ENCODE measurements at places on chromosomes 2 and 18. TPM values are rescaled to one million over a fixed set of nuclear protein-coding genes. Genes with fewer than 3 reads are reported as not detected.

GRCh38 chr2:154324601-154325000 is 373.9 kb upstream of the KCNJ3 start:
- no peaks in the 10 kb centered on the region for H3K36me3 ChIP-seq
- no peak overlapping the region for H3K4me3 ChIP-seq
- DNase-seq = no peak
- H3K27me3 ChIP-seq = no peaks in the 10 kb centered on the region
- H3K4me1 ChIP-seq = no peaks in the 10 kb centered on the region

GRCh38 chr2:178845566-178846457 is 38.6 kb upstream of the TTN start:
- no peaks in the 10 kb centered on the region for H3K27me3 ChIP-seq
- H3K4me3 ChIP-seq = no peak overlapping the region
- peaks cover 11% of the 10 kb centered on the region for H3K36me3 ChIP-seq
- H3K4me1 ChIP-seq = peaks cover 8% of the 10 kb centered on the region

Gene TEKT4
- total RNA-seq = not detected

Gene PTPRN
- total RNA-seq = 6.3 TPM

DNA sequence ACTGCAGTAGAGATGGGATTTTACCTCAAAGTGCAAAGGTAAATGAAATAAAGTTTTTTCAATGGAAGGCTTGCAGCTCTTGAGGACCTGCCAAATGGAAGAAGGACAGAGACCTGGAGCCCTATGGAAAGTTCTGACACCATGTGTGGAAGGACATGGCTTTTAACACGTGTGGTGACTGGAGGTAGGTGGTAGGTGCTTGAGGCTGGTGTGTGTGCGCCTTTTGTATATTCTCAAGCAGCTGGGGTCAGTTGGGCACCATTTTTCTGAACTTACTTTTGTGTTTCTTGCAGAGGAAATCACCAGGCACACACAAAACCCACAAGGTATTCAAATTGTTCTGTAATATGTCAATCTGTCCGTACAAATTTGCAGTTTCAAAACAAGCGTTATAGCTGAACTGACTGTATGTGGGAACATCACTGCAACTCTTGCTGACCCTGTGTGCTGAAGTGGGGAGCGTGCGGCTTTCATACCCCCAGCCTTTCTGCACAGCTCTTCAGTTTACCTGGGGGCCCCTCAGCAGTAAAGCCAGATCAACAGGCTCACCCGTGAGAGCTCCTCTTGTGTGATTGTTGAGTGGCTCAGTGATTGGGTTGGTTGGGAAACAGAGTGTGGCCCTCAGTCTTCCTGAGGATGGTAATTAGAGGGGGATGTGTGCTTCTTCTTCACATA is 363 bp downstream of the GREB1 start:
- no peak overlapping the region for H3K27ac ChIP-seq
- H3K27me3 ChIP-seq = no peaks in the 10 kb centered on the region
- H3K4me1 ChIP-seq = peaks cover under 1% of the 10 kb centered on the region
- no peak for DNase-seq
- H3K36me3 ChIP-seq = no peaks in the 10 kb centered on the region

Gene AQP12B
- not detected for total RNA-seq

Gene TMEM200C
- total RNA-seq = 5.6 TPM

Gene ALKAL2
- 0.48 TPM for total RNA-seq

DNA sequence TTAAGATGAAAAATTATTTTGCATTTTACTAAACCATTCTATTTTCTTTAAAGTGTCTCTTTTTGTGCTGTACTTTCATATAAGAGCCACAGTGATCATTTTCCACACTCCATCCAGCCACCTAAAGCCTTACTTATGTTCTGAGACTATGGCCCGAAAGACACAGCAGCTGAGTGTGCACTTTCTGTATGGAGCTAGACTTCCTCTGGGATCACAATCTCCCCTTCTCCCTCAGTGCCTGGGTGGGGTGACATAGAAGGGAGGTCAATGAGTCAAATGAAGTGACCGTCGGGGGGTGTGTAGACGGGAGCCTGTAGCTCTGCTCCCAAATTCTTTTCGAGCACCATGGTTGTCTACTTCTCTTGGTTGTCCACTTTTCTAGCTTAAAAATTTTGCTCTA is 97.8 kb upstream of the ARL4C start:
- H3K36me3 ChIP-seq = peaks cover 2% of the 10 kb centered on the region
- H3K27me3 ChIP-seq = no peaks in the 10 kb centered on the region
- no peak overlapping the region for H3K27ac ChIP-seq
- peaks cover 12% of the 10 kb centered on the region for H3K4me1 ChIP-seq

- H3K27me3 ChIP-seq = no peaks in the 10 kb centered on the region
- no peaks in the 10 kb centered on the region for H3K36me3 ChIP-seq
- no peak overlapping the region for H3K4me3 ChIP-seq
- H3K27ac ChIP-seq = no peak overlapping the region
- H3K4me1 ChIP-seq = no peaks in the 10 kb centered on the region
Observed at GRCh38 chr2:236503100-236503499, 66.5 kb upstream of the ACKR3 start.

DNA sequence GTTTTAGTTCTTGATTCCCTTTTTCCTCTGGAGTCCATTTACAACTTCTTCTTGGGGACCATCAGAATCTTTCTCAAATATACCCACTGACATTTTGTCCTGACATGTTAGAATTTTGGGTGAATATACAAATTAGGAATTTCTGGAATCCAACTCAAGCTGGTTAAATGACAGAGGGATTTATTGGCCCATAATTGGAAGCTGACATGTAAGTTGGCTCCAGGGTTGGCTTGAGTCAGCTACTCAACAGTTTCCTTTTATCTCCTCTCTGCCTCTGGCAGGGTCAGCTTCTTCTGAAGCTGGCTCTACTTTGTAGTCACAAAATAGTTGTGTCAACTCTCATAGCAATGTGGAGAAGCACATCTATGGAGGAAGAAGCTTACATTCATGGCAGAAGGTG is 36.6 kb upstream of the PPP1R1C start:
- no peaks in the 10 kb centered on the region for H3K36me3 ChIP-seq
- H3K4me1 ChIP-seq = no peaks in the 10 kb centered on the region
- H3K27me3 ChIP-seq = no peaks in the 10 kb centered on the region

DNA sequence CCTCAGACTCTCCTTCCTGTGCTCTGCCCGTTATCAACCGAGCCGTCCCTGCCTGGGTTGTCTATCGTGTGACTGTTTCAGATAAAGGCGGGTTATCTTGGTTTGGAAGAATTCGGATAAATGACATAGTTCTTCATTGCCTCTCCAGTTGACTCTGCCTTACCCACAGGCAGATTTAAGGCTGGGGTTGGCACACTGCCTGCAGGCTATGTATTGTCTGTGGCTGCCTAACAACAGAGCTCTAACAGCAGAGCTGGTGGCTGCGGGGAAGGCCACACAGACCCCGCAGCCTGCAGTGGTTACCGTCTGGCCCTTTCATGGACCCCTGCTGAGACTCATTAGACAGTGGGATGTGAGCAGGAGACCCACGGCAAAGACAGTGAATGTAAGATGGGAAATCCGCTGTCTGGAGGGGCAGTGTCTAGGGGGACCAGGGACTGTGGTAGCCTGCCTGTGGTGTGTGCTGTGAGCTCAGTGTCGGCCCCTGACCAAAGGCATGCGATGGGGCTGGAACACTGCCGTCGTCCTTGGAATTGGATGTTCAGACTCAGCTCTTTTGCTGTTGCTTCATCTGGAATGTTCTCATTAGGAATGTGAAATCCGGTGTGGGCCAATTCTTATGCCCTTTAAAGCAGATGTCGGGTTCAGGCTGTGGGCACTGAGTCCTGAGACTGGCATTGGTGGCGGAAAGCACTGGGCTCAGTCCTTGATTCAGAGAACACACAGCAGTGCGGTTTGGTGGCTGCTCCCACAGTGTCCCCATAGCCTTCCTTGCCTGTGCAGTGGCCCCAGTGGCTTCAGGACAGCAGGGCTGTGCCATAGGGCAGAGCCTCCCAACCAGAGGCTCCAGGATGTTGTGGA is 44.5 kb downstream of the SH3RF3 start:
- no peak overlapping the region for H3K4me3 ChIP-seq
- peaks cover 2% of the 10 kb centered on the region for H3K36me3 ChIP-seq
- no peak overlapping the region for H3K27ac ChIP-seq
- H3K4me1 ChIP-seq = no peaks in the 10 kb centered on the region

- peak overlapping the region; percentile 90 for H3K4me3 ChIP-seq
- H3K36me3 ChIP-seq = peaks cover 12% of the 10 kb centered on the region
- no peak overlapping the region for H3K27ac ChIP-seq
- peaks cover 17% of the 10 kb centered on the region for H3K4me1 ChIP-seq
Observed at GRCh38 chr18:12885500-12885899, 1.5 kb upstream of the PTPN2 start.

Gene LYPD6
- 3.0 TPM for total RNA-seq

Gene GAL3ST2
- 0.37 TPM for total RNA-seq

DNA sequence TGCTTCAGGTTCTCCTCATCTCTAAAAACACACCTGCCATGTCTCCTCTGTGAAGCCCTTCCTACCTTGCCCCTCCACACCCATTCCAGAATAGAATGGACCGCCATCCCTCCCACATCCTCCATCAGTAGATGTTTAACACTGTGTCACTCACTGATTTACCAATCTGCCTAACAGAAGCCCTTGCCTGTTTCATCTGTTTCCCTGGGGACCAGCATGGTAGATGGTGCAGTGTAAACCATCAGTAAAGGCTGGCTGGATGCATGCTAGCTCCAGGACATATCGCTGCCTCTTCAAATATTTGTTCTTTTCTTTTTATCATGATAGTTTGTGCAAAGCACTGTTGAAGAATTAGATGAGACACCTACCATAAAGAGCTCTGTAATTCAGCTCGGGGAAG is 271.4 kb downstream of the PIEZO2 start:
- no peak overlapping the region for H3K4me3 ChIP-seq
- H3K27me3 ChIP-seq = no peaks in the 10 kb centered on the region
- no peak overlapping the region for H3K27ac ChIP-seq
- H3K4me1 ChIP-seq = no peaks in the 10 kb centered on the region
- DNase-seq = no peak
- H3K36me3 ChIP-seq = no peaks in the 10 kb centered on the region

Gene CRYGD
- not detected for total RNA-seq

DNA sequence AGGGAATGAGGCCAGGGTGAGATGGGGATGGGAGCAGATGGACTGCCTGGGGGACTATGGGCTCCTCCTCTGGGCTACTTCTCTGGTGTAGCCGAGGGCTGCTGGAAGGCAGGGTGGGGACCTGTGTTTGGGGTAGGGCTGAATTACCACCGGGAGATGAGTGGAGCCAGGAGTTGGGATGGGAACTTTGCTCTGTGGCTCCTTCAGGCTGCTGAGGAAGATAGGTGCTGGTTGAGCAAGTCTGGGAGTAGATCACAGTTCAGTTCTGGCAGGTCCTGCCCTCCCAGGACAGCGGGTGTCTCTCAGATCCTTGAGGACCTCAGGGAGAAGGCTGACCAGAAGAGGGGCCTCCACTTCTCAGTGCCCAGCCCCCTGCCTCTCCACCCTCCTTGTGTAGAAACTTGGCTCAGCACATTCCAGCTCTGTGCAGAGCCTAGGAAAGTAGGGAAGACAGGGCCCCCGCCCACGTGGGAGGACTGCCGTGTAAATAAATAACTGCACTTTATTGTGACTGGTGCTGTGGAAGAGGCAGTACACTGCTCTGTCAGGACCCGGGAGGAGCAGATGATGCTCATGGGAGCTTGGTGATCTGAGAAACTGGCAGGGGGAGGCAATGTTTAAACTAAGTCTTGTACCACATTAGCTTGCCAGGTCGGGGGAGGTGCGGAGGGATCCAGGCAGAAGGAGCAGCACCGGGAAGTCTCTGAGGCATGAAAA is 15.3 kb downstream of the TET3 start:
- DNase-seq = no peak
- no peak overlapping the region for H3K27ac ChIP-seq
- H3K4me3 ChIP-seq = no peak overlapping the region
- H3K36me3 ChIP-seq = no peaks in the 10 kb centered on the region

Gene CHRNA1
- not detected for total RNA-seq

Gene NR4A2
- 1.5 TPM for total RNA-seq

DNA sequence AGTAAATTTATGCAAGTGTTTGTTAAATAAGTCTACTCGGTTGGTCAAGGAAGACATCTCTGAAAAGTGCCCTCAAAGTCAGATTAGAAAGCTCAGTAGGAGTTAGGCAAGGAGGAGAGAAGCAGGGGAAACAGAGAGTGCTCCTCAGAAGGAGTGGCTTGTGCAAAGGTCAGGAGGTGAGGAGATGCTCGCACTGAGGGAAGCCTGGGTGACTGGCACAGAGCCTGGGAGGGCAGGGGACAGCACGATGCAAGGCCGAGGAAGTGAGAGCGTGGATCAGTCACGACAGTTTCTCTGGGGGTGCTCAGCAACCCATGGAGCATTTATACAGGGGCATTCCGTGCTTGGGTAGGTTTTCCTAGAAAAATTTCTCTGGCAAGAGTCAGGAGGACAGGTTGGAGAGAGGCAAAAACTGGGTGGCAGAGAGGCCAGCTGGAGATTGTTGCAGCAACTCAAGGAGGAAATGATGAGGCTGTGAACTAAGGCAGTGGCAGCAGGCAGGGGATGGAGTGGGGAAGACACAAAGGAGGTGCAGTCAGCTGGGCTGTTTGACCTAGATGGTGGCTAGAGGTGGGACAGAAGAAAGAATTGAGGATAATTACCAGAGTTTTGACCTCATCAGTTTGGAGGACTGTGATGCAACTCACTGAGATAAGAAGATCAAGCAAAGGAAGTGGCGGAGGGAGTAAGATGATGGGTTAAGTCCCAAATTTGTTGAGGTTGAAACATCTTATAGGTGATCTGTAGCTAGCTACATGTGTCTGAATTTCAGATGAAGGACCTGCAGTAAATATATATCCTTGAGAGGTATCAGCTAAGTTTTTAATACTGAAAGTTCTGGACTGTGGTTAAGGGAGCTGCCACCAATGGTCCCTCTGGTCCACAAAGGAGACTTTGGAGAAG is 52.4 kb downstream of the BCL2 start:
- H3K4me1 ChIP-seq = no peaks in the 10 kb centered on the region
- H3K36me3 ChIP-seq = no peaks in the 10 kb centered on the region
- no peaks in the 10 kb centered on the region for H3K27me3 ChIP-seq
- H3K27ac ChIP-seq = no peak overlapping the region
- no peak for DNase-seq
- H3K4me3 ChIP-seq = no peak overlapping the region

Gene IL18RAP
- total RNA-seq = not detected

GRCh38 chr2:54632733-54633692 is 90.4 kb upstream of the EML6 start:
- H3K27me3 ChIP-seq = no peaks in the 10 kb centered on the region
- H3K36me3 ChIP-seq = peaks cover 47% of the 10 kb centered on the region
- H3K27ac ChIP-seq = no peak overlapping the region

Gene SERPINB12
- total RNA-seq = not detected

DNA sequence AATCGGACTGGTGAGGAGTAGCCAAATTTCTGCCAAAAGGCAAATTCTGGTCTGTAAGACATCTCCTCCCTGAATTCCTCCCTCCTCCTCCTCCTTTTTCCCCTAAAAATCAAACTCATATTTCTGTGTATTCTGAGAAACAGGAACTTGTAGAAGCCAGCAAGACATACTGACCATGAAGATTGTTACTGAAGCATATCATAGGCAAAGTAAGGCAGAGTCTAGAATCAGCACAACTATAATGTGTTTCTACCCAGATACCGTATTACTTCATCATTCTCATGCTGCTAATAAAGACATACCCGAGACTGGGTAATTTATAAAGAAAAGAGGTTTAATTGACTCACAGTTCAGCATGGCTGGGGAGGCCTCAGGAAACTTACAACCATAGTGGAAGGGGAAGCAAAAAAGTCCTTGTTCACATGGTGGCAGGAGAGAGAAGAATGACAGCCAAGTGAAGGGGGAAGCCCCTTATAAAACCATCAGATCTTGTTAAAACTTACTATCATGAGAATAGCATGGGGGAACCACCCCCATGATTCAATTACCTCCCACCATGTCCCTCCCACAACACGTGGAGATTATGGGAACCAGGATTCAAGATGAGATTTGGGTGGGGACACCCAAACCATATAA is 24.9 kb upstream of the EPC2 start:
- peaks cover 10% of the 10 kb centered on the region for H3K4me1 ChIP-seq
- H3K27ac ChIP-seq = no peak overlapping the region
- no peak for DNase-seq
- H3K27me3 ChIP-seq = no peaks in the 10 kb centered on the region
